ENCODE measurements at places on chromosomes 13 and 19. TPM values are rescaled to one million over a fixed set of nuclear protein-coding genes. Genes with fewer than 3 reads are reported as not detected.

CD33 gene
- 4.4 TPM for total RNA-seq

NLRP11 gene
- total RNA-seq: not detected

PIH1D1 gene
- 29.6 TPM for total RNA-seq

LMTK3 gene
- total RNA-seq: 1.4 TPM

TNNI3 gene
- total RNA-seq: 5,071 TPM

NKPD1 gene
- total RNA-seq: 0.07 TPM

CLC gene
- total RNA-seq: not detected

PABPC3 gene
- total RNA-seq: 0.07 TPM

ECSIT gene
- 180 TPM for total RNA-seq

TYROBP gene
- 28.5 TPM for total RNA-seq

KIR2DL1 gene
- not detected for total RNA-seq

PNMA8B gene
- 0.89 TPM for total RNA-seq

TFPT gene
- 14.3 TPM for total RNA-seq

TIMM44 gene
- 115 TPM for total RNA-seq

ZNF285 gene
- 5.5 TPM for total RNA-seq

VSTM2B gene
- not detected for total RNA-seq

FCGBP gene
- 13.0 TPM for total RNA-seq

GRK1 gene
- total RNA-seq: 0.42 TPM

ATP11A gene
- 102 TPM for total RNA-seq

ZNF665 gene
- total RNA-seq: 0.64 TPM

ZNF844 gene
- 14.9 TPM for total RNA-seq

FGF21 gene
- not detected for total RNA-seq

ITGBL1 gene
- total RNA-seq: 3.1 TPM

ZNF610 gene
- 3.3 TPM for total RNA-seq

CACNG7 gene
- total RNA-seq: not detected

FAM216B gene
- 4.4 TPM for total RNA-seq

TFDP1 gene
- 45.1 TPM for total RNA-seq

SIGLEC5 gene
- 0.84 TPM for total RNA-seq

ZNF28 gene
- total RNA-seq: 9.2 TPM

DMAC2 gene
- total RNA-seq: 111 TPM

FGF22 gene
- total RNA-seq: not detected

JSRP1 gene
- total RNA-seq: not detected

APLP1 gene
- 25.7 TPM for total RNA-seq

SLC6A16 gene
- total RNA-seq: 1.1 TPM

C19orf85 gene
- not detected for total RNA-seq

KIR2DL3 gene
- total RNA-seq: not detected

SIGLECL1 gene
- not detected for total RNA-seq

ZSWIM9 gene
- 7.9 TPM for total RNA-seq

NPAS1 gene
- 0.32 TPM for total RNA-seq

NDUFA13 gene
- 1,297 TPM for total RNA-seq

IRF2BP1 gene
- total RNA-seq: 22.3 TPM

EXOC3L2 gene
- 0.94 TPM for total RNA-seq

LYPD5 gene
- total RNA-seq: 0.89 TPM

CPAMD8 gene
- 12.5 TPM for total RNA-seq

CD79A gene
- total RNA-seq: not detected

Data from left ventricle myocardium superior (tissue), 1 donor.